ENCODE measurements at places on chromosomes 3 and 15.

GRCh38 chr3:10164546-10165393, at the start of gene IRAK2:
Gene IRAK2 (plus strand): TSS chr3:10164919. CDS start chr3:10164955, 36 bp downstream.
- DNase-seq: peak; percentile 61

DNA sequence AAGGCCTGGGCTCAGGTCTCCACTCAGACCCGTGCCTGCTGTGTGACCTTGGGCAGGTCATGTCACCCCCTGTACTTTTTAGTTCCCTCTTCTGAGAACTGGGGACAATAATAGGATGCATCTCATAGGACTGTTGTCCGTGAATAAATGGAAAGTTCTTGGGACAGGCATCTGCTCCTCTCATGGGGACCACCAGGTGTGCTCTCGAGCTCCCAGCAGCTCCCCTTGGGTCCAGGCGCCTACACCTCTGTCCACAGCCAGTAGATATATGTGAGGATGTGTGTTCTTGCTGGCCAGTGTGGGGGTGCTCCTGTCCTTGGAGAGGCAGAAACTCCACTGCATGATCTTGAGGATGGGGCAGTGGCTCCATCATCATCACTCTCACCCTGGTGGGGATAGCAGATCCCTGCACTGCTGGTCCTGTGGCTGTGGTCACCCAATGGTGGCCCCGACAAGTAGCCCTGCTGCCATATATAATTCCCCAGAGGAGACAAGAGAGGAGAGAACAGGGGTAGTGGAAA, 257.6 kb upstream of the TLE3 start:
- DNase-seq: no peak

DNA sequence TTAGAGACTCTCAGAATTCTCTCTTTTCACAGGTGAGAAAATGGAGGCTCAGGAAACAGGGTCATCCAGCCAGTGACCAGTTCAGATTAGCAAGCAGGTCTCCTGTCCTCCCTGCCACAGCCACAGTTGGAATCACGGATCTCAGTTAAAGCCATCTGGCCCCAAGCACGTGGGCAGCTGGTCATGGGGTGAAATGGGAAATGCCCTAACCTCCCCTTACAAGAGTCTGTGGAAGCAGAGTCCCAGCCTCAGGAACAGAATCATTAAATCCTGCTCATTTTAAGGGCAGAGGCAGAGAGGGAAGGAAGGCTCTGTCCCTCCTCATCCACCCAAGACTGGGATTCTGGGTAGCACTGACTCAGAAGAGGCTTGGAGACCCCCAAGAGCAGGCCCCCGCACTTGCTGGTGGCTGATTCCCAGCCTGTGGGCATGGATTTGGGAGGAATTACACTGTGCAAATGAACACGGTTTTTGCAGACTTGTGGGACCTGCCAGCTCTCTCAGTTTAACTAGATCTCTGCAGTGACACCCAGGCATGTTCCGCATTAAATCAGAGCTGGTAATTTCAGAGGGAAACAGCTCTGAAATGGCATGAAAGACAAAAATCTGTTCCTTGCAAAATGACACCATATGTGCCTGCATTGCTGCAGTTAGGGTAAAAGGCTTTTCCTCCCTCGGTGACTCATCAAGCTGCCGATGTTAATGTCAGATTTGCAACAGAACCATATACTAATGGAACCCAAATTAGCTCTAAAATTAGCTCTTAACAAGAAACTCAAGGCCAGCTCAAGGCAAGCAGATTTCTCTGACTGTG, 89.0 kb downstream of the BDH1 start:
- DNase-seq: no peak

DNA sequence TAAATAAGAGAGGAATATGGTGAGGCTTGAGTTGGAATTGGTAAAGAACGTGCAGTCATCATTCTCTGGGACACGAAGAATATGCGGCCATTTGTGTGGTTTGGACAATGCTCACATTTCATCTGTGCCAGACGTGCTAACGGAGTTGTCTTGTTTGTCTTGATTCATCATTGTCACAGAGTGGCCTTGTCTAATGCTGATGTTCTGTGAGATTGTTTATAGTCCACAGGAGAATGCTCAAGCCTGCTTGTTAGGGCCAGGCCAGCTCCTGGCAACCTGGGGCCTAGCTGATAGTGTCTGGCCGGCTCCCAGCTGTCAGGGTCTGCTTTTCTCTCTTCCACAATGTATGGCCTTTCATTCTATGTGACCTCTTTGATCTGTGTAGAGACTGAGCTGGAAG, 384.7 kb downstream of the EDEM1 start:
- DNase-seq: no peak

DNA sequence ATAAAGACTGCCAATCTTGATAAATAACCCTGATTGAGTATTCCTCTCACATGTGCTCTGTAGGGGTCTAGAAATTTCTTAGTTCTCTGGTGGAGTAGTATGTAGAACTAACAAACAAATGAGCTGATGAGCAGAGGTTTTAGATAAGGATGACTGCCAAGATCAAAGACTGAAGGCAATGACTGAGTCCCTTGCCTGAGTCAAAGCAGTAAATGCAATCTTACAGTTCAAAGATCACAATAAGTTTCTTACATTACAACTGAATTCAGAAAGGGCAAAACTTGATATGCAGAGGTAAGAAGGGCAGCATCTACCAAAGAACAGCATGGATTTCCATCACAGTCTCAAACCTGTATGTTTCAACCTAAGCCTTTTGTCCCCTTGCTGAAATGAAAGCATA, 172.2 kb upstream of the POU1F1 start:
- no peak for DNase-seq

- DNase-seq: no peak
Measured at GRCh38 chr3:12501360-12502020, 17.2 kb downstream of the TSEN2 start.

- DNase-seq: no peak
Measured at GRCh38 chr3:140290105-140290504, 355.1 kb downstream of the CLSTN2 start.

DNA sequence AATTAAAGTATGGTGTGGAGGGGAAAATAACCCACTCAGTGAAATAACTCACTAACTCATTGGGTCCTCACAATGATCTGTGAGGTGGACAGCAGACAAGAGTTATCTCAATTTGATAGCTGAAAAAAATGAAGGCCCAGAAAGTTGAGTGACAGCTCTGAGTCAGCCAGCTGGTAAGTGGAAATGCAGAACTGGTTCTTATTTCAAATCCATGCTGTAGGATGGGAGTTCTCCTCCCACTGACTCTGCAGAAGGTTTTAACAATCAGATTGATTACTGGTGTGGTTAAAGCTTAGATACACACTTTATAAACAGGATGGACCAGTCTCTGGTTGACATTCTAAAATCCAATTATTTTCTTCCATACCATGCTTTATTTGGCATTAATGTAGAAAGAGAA, 87.0 kb upstream of the LMOD3 start:
- no peak for DNase-seq

DNA sequence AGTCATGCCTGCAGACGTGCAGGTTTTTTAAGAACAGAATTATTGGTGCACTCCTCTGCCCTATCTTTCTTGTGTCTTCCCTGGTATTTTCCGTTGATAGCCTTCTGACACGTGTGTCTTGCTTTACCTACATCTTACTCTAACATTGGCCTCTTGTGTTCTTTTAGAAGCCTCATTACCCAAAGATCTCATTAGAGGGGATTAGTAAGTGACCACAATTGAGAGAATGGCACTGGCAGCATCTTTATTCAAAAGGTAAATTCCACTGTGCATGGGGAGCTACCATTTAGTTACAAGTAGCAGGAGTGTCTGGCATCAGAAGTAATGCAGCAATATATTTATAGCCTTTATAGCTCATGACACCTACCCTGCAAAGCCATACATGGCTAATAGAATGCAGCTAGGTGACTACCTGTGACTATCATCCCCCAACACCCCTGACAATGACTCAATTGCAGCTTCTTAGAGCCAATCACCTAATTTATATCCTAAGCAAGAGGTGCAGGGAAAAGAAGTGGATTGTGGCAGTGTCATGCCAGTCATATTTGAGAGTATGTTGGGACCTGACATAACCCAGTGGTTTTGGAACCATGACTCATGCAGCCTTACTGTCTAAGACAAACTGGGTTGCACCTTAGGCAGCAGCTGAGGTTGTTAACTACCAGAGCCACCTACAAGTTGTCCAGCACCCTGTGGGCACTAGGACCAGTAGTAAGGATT, 164.8 kb downstream of the GRM7 start:
- no peak for DNase-seq

DNA sequence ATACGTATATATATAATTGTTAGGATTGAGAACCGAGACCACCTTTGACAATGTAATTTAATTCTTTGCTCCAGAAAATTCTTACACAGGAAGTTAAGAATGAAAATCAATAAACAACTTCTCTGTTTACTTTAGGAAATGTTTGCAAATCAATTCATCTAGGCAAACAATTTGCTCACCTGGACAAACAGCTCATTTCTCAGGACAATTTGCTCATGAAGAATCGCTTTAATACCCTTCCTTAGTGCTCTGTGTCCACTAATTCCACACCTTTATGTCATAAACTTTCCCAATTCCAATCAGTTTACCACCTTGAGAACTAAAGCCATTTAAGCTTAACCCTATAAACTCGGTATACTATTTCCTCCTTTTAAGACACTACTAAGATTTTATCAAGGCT, 292.2 kb downstream of the BCHE start:
- no peak for DNase-seq

DNA sequence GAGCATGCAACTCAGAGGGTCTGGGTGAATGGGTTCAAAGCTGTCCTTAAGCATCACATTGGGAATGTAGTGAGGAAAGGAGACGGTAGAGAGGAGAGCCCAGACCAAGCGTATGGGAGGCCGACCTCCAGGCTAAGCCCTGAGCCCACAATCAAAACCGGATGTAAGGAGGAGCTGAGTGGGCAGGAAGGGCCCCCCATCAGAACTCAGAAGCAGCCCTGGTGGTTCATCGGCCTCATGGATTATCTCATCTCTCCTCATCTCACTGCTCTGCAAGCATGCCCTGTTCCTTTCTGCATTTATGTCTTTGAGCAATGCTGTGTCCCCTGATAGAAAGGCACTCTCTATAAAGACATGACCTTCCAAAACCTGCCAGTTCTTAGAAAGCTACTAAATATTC, 6.2 kb downstream of the HDC start:
- DNase-seq: no peak

GRCh38 chr15:66847565-66847991, 145.5 kb downstream of the SMAD6 start:
- DNase-seq: no peak

- peak; percentile 43 for DNase-seq
Measured at GRCh38 chr3:120348065-120348990, 826 bp downstream of the LRRC58 start.

GRCh38 chr3:130838898-130839600, 54.8 kb upstream of the ATP2C1 start:
- no peak for DNase-seq

- peak; percentile 58 for DNase-seq
Measured at GRCh38 chr15:24772686-24773373, 97.3 kb downstream of the NPAP1 start.

DNA sequence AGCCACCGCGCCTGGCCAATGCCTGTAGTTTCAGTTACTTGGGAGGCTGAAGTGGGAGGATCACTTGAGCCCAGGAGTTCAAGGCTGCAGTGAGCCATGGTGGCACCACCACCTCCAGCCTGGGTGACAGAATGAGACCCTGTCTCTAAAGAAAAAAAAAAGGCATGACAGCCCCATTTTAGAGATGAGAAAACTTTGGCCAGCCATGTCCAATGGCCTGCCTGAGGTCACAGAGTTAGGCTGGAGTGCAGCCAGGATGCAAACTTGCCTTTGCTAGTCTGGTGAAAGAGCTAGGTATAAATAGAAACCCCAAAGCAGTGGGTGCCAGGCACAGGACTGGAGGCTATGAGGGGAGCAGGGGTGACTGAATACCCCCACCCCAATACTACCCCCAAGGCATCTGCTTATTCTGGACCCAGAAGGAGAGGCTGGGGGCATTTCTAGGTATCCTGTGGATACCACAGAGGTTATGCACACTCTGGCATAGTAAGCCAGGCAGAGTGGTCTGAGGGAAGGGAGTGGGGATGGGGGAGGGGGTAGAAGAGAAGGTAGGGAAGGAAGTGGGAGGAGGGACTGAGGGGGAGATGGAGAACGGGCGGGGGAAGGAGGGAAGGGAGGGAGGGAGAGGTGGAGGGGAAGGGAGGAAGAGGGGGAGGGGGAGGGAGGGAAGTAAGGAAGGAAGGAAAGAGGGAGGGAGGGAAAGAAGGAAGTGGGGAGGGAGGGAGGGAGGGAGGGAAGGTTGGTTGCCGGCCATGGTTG, 16.2 kb upstream of the C15orf39 start:
- no peak for DNase-seq

DNA sequence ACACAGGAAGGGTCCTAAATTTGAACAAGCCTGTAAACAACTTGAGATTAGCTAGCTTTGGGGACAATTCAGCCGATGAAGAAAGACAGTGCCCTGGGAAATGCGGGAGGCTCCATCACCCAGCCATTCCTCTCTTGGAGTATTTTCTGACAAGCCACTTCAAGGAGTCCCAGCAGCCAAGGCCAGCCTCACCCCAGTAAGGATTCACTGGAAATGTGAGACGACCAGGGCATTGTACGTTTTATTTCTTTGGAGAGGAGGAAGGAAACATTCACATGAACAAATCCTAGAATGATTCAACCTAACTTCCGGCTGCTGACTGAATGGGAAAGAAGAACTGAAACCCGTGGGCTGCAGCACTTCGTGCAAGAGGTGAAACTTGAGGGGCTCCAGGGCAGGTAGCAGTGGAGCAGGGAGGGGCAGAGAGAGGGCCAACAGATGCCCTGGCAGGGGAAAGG, 116.4 kb upstream of the ARHGEF3 start:
- peak; percentile 57 for DNase-seq

GRCh38 chr15:62942428-62942827, 100.1 kb upstream of the TPM1 start:
- no peak for DNase-seq

DNA sequence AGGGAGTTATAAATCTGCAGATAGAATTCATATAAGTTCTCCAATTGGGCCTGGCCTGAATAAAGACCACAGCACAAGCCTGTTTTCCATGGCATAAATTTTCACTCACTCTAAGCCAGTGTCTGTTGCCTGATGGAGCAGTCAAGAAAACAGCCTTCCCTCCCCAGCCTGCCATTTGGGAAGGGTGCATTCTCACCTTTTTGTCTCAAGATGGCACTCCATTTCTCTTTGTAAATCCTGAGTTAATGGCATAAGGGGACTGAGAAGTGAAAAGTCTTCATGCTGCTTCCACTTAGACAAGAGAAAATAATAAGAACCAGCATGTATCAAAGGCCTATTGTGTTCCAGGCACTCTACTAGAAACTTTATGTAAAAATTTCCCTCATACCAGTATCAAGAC, 115.6 kb upstream of the MANF start:
- DNase-seq: no peak

GRCh38 chr3:131801566-131801965, 233.2 kb downstream of the CPNE4 start:
- no peak for DNase-seq

- no peak for DNase-seq
Measured at GRCh38 chr15:49715211-49715610, 94.4 kb downstream of the DTWD1 start.

- no peak for DNase-seq
Measured at GRCh38 chr3:179840985-179841384, 188.1 kb downstream of the USP13 start.

- DNase-seq: no peak
Measured at GRCh38 chr3:24494618-24495325, at the start of gene THRB. Gene THRB (minus strand): TSS chr3:24494850.

Data from activated T-cell treated with anti-CD3 and anti-CD28 coated beads for 48 hours (primary cell).